ENCODE measurements at places on chromosomes 6 and 20.

DNA sequence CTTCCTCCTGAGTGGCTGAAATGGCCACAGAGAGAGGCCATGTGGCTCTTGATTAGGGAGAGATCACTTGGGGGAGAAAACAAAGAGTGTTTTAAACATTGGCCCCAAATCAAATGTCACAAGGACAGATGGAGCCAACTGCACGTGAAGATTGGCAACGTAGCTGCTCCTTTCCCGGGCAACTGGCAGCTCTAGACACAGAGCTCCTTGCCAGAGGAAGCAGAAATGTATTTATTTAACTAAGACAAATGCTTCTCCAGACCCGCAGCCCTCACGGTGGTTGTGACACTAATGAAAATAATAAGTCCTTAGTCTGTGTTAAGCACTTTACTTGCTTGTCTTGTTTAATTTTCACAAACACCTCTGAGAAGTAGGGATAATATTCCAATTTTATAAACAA lies 49.6 kb upstream of the DSN1 start:
- DNase-seq, result no peak

DNA sequence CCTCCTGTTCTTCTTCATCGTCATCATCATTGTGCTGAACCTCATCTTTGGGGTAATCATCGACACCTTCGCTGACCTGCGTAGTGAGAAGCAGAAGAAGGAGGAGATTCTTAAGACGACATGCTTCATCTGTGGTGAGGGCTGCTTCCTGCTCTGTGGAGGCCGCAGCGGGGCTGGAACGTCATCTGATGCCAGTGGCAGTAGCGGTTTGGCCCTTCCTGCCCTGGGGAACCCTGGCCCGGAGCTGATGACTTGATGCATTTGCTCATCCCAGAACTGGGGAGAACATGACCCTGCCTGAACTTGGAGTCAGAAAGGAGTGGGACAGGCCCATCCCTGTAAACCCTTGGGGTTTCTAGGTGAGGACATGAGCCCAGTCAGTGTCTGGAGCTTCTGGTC lies 18.7 kb downstream of the UQCC2 start:
- DNase-seq, result peak; percentile 73

- no peak for DNase-seq
These were observed 780 bp downstream of the TFAP2A start for GRCh38 chr6:10413850-10414738.

DNA sequence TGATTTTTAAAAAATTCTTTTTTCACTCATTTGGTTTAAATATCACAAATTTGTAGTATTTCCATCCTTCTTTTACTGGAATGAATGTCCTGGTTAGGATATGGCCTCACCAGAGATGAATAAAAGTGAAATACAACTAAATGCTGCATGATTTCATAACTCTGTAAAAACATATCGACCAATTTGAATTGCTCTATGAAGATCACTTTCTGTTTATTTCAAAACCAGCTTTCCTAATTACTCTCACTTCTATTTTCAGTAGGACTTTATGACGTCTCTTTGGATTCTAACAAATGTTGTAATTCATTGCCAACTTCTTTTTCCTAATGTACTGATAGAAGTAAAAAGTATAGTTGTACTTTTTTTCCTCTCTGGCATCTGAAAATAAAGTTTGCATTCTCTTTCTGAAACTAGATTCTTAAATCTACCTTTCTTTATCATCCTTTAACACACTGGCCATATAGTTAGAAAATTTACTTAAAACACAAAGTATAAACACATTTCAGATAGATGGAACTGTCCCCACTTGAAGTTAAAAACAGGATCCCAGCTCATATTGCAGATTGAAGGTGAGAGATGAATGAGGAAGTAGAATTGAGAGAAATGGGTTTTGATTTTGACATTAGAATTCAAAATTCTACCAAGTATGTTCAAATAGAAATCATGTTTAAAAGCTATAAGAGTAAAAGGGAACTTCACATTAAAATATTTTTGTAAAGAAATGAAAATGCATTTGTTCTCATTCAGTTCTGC lies 40.3 kb upstream of the IL20RA start:
- DNase-seq, result no peak

GRCh38 chr6:168301648-168302398 lies 17.8 kb downstream of the DACT2 start:
- DNase-seq, result no peak

DNA sequence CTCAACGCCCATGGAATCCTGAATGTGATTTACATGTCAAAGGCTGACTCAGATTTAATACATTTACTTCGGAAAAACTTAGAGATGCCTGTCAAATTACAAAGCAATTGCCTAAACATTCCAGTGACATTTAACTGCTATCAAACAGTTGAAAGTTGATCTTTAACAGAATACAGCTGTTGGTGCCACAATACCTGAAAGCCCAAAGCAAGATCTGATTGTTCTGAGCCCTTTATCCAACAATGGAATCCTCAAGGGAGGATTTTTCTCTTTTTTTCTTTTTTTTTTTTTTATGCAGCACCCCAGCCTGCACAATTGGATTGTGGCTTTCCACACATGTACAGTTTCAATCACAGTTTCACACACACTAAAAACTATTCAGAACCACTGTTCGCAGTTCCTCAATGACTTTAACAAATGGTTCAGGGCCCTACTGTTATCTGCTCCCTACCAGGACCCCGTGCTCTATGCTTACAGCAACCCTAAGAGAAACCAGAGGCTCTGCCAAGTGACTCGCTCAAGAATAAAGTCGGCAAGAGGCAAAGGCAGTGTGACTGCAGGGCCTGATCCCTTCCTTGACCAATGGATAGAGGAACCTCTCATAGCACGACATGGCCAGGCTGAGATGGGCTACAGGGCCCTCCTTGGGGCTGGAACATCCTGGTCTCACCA lies 33.3 kb downstream of the EPB41L2 start:
- DNase-seq, result no peak

DNA sequence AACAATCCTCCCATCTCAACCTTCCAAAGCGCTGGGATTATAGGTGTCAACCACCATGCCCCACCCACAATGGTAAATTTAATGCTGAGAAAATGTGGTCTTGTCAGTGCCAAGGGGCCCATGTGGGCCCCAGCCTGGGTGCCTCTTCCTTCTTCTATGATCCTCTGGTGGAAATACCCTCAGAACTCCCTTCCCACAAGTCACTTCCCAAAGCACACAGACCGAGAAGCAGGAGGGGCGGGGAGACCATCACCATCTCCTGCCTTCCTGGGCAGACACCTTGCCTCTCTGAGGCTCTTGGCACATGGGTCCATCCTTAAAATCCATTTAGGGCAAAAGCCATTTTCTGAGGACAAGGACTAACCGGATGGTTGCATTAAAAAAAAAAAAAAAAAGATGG lies 59.0 kb downstream of the NOL4L start:
- no peak for DNase-seq

DNA sequence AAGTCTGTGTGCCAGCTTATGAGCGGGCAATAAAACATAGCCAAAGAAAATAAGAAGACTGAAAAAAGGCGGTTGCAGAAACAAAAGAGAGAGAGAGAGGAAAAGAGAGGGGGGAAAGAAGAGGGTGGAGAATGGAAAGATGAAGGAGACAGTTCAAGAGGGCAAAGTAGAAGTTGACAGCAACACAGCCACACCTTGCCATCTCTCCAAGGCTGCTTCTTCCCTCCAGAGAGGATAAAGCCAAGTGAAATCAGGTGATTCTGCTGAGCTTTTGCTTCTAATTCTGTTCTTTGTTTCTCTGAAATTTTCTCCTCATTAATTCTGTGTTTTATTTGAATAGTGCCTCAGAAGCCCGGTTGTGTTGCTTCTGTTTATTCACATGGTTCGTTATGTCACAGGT lies 48.5 kb downstream of the PTPRK start:
- no peak for DNase-seq

- DNase-seq, result no peak
These were observed 25.1 kb downstream of the HCK start for GRCh38 chr20:32077190-32077589.

DNA sequence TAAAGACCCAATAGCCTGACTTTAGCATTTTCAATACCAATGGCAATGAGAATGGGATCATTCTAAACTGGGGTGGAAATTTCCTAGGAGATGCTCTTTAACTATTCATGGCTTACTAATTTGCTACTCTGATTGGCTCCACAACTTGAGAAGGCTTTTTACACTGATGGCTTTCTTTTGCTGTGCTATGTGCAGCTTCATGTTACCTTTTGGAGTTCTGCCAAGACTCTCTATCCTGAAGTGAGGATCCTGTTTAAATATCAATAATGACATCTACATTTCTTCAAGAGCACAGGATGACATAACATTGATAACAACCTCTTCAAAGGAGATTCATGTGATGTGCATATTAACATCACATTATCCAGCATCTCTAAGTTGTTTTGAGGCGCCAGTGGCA lies 43.4 kb upstream of the SIRPG start:
- no peak for DNase-seq

- no peak for DNase-seq
These were observed 98.7 kb downstream of the SULF2 start for GRCh38 chr20:47686545-47686944.

- DNase-seq, result no peak
These were observed 11.6 kb downstream of the TNFAIP3 start for GRCh38 chr6:137878486-137879285.

GRCh38 chr6:16540804-16541752 lies 220.2 kb downstream of the ATXN1 start:
- DNase-seq, result peak; percentile 27

DNA sequence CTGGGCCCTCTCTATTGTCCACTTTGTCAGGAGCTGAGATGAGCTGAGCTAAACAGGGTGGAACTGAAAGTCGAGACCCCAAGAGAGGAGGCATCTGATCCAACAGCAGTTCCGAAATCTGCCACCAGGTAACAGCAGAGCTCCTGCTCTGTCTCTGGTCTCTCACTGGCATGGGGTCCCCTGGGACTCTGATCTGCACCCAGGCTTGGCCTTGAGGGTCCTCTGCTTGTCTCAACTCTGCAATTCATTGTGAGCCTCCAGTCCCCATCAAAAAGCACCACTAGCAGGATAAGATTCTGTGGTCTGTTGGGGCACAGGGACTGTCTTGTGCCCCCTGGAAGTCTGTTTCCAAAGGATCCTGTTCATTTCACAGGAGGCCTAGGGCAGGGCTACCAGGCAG lies 62.5 kb upstream of the TOP1 start:
- DNase-seq, result no peak

DNA sequence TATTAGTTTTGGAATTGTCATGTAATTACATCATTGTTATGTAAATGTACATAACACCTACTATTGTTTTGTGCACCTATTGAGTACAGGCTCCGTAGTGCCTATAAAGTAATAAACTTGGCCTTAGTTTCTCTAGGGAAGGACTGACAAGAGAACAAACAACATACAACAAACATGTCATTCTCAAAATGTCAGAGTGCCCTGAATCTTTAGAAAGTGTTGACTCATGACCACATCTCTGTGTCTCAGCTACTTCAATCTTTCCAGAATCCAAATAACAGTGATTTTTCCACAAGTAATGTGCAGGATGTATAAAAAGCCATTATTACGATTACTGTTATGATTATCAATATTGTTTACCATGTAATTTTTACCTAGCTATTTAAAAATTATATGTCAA lies 17.2 kb downstream of the LAMP5 start:
- no peak for DNase-seq

- peak; percentile 20 for DNase-seq
These were observed 405 bp downstream of the RALGAPA2 start for GRCh38 chr20:20712004-20712473.

- no peak for DNase-seq
These were observed 38.4 kb downstream of the PPP1R3G start for GRCh38 chr6:5123296-5124143.

GRCh38 chr6:151389618-151390275 lies 1.6 kb downstream of the ZBTB2 start:
- no peak for DNase-seq

DNA sequence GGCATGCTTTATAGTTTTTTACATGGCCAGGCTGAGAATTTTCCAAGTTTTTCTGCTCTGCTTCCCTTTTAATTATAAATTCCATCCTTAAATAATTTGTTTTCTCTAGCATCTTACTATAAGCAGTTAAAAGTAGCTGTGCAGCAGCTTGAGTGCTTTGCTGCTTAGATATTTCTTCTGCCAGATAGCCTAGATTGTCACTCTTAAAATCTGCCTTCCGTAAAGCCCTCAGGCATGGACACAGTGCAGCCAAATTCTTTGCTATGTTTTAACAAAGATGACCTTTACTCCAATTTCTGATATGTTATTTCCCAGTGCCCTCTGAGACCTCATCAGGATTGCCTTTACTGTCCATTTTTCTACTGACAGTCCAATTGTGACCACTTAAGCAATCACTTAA lies 92.6 kb upstream of the SGK1 start:
- no peak for DNase-seq

- peak; percentile 50 for DNase-seq
These were observed 59.2 kb downstream of the TRAM2 start for GRCh38 chr6:52517502-52518278.

DNA sequence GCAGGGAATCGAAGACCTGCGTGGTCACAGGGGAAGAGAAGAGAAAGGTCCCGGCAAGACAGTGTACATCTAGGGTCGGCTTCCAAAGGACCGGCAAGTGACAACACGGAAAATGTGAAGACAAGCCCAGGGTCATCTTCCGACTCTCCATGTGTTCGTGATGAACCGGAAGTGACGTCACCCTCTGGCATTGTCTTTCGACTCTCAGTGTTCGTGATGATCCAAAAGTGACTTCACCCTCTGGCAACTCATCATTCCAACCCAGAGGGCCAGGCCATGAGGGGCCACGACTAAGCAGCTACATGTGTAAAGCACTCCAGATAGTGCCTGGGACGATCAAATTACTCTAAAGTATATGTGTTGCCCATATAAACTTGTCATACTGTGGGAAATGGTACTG lies 290.8 kb downstream of the THBS2 start:
- DNase-seq, result no peak

DNA sequence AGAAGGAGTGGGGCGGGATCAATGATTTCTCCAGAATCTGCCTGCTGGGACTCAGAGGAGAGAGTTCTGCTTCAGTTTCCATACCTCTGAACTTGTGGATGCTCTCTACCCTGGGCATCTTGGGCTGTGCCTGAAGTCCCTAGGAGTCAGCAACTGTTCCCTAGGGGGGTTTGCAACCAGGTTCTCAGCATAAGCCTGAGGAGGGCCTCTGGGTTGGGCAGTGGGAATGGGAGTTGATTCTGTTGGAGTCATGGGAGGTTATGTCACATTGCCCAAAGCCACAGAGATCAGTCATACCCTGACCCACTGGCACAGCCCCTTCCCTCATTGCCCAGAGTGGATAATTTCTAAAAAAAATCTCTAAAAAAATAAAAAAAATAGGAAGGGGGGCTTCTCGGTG lies 47.4 kb downstream of the MOCS1 start:
- DNase-seq, result no peak
